ENCODE measurements at places on chromosomes 6 and 20.

- DNase-seq, result no peak
Measured at GRCh38 chr6:14276667-14277404, 159.3 kb downstream of the CD83 start.

DNA sequence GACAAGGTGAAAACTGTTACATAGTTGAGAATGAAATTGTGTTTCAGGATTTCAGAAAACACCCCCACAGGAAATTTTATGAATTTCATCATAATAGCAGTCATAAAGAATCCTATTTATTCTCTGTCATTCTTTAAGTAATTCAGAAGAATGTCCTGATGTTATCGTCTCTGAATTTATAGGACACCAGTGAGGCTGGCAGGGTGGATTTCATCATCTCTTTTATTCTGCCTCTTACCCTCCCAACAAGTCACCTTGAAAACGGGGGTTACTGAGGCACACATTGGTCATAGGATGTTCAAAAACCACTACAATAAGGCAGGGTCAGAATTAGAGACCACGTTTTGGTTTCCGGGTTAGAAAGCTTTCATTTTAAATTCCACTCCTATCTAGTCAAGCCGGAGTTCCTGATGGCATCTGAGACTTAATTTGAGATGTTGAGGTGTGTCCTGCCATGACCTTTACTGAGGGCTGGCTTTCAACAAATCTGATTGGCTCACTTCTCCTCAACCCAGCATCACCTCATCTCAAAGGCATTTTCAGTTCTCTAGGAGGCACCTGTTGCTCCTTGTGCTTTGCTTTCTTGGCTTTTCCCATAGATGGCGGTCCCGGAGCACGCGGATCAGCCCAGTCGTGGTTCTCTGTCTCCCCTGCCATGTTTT is 230.6 kb upstream of the SUPT3H start:
- DNase-seq, result no peak

DNA sequence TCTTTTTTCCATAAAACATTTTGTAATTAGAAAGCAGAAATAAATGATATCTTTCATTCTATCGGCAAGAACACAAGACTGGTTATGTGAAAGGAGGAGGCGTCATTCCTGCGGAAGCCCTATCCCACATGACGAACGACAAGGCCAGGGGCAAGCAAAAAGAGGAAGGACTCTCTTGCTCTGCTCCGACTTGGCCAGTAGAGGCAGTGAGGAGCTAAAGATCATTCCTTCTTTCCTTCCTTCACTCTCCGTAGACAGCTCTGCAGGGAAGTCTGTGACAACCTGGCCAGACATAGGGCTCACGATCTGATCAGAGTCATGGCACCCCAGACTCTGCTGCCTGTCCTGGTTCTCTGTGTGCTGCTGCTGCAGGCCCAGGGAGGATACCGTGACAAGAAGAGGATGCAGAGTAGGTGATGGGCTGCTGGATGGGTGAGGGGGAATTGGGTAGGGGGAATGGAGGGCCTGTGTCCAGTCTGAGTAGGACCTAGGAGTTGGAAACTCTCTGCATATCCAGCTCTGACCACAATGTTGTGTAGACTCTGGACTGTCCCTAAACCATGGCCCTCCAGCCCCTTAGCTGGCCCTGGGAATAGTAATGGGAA is at the start of gene WFDC10A:
Gene WFDC10A, plus strand, starts transcription at position 244 of the 605 bp plus-strand sequence. Its CDS starts 75 bp downstream, at position 319.
- DNase-seq, result peak; percentile 23

GRCh38 chr6:33427585-33428223 is 7.8 kb downstream of the SYNGAP1 start:
- no peak for DNase-seq

DNA sequence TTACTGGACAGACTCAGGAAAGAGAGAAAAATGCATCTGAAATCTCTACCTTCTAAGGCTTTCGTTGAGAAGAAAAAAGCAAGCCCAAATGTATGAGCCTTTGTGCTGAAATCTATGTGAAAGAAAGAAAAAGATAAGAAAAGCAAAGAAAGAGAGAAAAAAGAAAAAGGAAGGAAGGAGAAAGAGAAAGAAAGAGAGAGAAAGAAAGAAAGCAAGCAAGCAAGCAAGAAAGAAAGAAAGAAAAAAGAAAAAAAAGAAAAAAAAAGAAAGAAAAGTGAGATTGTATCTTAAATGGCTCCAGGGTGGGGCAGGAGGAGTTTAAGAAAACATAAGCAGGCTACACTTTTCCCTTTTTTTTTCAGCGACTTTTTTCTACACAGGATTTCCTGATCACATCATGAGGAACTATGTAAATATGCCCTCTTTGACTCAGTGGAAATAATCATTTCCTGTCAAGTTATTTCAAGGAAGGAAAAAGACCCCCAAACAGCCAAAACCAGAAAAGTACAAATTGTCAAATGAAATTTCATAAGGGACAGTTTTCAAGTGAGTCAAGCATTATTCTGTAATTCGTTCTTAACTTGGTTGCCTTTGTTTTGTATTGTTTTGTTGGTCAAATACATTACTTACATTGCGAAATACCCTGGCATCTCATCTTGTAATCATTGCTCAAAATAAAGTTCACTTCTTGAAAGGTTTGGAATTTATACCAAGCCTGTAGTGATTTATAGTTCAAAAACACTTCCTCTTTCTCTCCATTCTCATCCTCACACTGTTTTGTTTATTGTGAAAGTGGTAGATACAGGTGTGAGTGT is 79.5 kb upstream of the RNF217 start:
- DNase-seq, result no peak

- DNase-seq, result no peak
Measured at GRCh38 chr20:63572788-63573646, 1.0 kb downstream of the HELZ2 start.

- DNase-seq, result no peak
Measured at GRCh38 chr20:57435105-57435497, 43.9 kb downstream of the RBM38 start.

GRCh38 chr6:9514146-9514545 is 900.7 kb downstream of the TFAP2A start:
- DNase-seq, result no peak

GRCh38 chr6:36277946-36278470 is 8.1 kb downstream of the PNPLA1 start:
- DNase-seq, result no peak

DNA sequence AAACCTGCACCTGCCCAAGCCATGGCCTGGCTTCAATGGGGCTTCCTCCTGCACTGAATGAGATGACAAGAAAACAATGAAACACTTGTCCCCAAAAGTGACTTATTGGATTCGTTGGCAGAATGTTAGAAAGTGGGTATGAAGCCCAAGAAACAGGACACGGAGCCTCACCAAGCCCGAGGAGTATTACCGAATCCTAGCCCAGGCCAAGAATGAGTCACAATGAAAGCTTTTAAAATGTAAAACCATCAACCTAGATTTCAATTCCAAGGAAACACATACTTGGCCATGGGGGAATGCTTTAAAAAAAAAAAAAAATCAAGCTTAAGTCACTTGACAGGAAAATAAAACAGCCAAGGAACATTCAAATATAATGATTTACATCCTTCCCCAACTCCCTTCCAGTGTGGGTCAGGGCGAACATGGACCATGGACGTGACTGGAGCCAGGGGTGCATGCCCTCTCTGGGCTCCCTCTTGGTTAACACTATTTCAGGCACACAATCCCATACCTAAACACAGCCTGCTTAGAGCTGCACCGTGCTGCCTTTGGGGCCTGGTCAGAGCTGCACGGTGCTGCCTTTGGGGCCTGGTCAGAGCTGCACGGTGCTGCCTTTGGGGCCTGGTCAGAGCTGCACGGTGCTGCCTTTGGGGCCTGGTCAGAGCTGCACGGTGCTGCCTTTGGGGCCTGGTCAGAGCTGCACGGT is 3.1 kb upstream of the STX16 start:
- no peak for DNase-seq

DNA sequence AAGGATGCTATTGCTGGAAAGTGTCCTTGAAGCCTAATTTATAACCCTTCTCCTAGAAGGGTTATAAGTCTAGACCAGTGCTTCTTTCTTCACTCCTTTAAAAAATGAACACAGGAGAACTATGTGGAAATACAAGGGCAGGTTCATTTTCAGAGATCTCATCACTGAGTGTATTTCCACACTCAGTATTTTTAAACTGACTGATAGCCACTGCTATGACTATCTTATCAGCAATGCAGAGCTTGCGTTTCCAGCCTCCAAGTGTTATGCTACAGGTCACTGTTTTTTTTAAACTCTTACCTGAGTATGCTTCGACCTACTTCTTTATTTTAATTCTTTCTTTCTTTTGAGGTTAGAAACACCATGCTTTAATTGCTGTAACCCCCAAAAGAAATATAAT is 319.1 kb downstream of the ARHGAP18 start:
- no peak for DNase-seq

DNA sequence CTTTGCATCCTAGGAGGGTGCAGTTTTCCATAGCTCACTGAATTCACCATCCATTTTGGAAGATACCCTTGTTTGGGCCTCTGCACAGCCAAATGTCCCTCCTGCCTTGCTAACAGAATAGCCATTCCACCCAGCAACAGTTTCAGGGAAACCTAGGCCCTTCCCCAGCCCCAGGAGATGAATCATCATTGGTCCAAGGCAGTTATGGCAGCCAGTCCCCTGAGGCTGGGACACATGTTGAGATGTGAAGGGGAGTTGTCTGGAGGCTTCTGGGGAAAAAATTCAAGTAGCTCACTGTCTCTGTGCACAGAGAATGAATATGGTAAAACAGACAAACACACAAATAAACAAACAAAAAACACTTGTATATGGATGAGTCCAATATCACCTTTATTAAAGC is 17.4 kb upstream of the SIRPB2 start:
- DNase-seq, result no peak

DNA sequence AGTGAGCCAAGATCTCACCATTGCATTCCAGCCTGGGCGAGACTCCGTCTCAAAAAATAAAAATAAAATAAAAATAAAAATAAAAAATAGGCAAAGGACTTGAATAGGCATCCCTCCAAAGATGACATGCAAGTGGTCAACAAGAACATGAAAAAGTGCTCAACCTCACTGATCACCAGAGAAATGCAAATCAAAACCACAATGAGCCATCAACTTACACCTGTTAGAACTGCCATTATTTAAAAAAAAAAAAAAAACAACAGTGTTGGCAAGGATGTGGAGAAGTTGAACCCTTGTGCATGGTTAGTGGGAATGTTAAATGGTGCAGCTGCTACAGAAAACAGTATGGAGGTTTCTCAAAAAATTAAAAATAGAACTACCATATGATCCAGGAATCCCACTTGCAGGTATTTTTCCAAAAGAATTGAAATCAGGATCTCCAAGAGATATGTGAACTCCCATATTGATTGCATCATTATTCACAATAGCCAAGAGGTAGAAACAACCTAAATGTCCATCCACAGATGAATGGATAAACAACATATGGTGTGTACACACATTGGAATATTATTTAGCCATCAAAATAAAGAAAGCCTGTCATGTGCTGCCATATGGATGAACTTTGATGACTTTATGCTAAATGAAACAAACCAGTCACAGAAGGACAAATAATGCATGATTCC is 2.8 kb downstream of the C20orf203 start:
- DNase-seq, result no peak

DNA sequence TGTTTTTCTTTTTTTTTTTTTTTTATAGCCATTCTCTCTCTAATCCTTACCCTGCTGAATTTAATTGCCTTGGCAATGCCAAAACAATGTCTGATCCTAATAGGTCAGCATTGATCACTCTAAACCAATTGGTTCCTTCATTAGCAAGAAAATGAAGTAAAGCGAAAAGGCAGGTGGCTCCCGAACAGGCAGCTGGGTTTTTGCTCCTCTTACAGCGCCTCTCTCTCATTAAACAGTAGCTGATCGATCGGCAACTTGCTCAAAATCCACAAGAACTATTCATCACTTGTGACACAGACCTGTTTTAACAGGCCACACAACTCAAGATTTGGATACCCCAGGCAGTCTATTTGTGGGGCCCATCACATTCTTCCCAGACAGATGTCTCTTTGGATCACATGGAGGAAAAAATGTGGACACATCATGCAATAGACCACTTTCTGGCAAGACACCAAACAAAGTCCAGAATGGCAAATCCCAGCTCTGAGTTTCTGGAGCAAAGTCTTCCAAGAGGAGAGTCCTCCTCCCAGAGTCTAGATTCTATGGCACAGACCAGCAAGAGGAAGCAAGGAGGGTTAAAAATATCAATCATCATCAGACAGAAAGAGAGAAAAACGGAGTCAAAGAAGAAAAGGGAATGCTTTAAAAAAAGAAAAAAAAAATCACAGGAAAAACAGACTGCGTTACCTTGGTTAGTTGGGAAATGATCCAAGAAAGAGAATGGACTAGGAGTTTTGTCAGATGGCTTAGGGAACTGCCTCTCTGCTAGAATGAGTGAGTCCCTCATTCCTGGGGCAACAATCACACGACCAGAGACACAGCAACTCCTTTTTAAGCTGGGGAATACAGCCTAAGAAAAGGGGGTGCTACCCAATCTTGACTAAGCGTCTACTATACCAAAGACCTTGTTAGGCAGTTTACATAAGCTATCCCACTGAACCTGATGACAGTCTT is 247.8 kb downstream of the BTBD9 start:
- no peak for DNase-seq

DNA sequence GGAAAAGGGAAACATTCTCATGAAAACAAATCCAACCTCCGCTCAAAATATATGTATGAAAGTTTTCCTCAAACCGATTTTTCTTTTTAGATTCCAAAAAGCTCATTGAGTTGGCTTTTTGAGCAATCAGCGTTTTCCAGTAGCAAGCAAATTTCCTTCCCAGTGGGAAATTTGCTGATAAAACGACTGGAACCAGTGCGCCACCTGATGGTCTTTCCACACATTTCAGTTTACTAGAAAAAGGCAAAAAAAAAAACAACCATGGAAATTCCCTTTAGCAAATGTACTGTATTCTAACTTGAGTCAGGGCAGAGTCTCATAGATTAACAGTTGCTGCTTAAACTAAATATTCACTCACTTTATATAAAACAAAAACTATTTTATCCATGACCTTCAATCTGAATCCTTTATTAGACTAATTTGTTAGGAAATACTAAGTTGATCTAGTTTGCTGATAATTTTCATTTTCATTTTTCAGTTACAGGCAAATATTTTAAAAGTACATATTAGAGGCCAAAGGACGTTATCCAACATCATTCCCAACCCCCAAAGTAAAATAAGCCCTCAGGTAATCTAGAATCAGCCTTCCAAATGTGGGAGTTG is 271.5 kb downstream of the FOXA2 start:
- peak; percentile 20 for DNase-seq
